ENCODE measurements at places on chromosomes 16 and 17. TPM values are rescaled to one million over a fixed set of nuclear protein-coding genes. Genes with fewer than 3 reads are reported as not detected.

Gene OR1F1
- total RNA-seq, result 0.94 TPM

Gene VWA3A
- total RNA-seq, result 3.4 TPM

Gene TSNAXIP1
- 6.3 TPM for total RNA-seq

Gene CDR2L
- 8.8 TPM for total RNA-seq

Gene EDC4
- total RNA-seq, result 67.0 TPM

Gene MARVELD3
- total RNA-seq, result not detected

Gene LRRC37A2
- total RNA-seq, result 30.0 TPM

Gene EME1
- 3.4 TPM for total RNA-seq

Gene CFAP97D1
- not detected for total RNA-seq

Gene SAMD14
- total RNA-seq, result 41.3 TPM

Gene AFMID
- total RNA-seq, result 23.2 TPM

Gene MT1A
- total RNA-seq, result not detected

Gene SDR42E1
- total RNA-seq, result not detected

Gene AIPL1
- total RNA-seq, result not detected

Gene ERCC4
- 13.5 TPM for total RNA-seq
